ENCODE measurements at places on chromosomes 16 and 17. TPM values are rescaled to one million over a fixed set of nuclear protein-coding genes. Genes with fewer than 3 reads are reported as not detected.

DNA sequence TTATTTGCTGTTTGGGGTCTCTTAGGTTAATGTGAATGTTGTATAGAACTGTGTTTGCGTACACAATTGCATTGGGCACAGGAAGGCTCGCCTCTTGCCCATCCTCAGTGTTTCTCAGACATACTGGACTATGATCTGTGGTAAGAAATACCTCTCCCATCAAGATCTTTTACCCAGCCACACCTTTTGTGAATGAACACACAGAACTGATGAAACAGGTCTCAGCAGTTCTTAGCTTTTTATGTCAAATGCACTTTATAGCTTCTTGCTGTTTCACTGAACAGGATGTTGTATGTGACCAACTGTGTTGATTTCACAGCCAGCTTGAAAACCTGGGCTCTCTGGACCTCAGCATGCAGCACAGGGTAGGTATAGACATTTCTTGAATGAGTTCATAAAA is 31.5 kb downstream of the HAPSTR1 start:
- DNase-seq, result peak; percentile 2

DNA sequence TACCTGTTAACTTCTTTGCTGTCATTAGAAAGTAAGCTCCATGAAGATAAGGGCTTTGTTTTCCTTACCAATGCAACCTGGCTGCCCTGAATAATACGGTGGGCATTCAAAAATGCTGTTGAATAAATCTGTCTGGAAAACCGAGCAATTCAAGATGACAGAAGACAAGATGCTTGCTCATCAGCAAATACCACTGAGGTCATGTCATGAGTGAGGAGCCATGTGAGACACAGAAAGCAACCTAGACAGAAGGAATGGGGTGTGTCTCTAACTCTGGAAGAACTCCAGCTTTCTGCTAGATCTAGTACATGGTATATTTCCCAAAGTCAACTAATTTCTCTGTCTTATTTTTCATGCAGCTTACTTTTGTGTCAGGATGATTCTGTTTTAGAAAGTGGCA is 64.2 kb downstream of the STH start:
- DNase-seq, result no peak

DNA sequence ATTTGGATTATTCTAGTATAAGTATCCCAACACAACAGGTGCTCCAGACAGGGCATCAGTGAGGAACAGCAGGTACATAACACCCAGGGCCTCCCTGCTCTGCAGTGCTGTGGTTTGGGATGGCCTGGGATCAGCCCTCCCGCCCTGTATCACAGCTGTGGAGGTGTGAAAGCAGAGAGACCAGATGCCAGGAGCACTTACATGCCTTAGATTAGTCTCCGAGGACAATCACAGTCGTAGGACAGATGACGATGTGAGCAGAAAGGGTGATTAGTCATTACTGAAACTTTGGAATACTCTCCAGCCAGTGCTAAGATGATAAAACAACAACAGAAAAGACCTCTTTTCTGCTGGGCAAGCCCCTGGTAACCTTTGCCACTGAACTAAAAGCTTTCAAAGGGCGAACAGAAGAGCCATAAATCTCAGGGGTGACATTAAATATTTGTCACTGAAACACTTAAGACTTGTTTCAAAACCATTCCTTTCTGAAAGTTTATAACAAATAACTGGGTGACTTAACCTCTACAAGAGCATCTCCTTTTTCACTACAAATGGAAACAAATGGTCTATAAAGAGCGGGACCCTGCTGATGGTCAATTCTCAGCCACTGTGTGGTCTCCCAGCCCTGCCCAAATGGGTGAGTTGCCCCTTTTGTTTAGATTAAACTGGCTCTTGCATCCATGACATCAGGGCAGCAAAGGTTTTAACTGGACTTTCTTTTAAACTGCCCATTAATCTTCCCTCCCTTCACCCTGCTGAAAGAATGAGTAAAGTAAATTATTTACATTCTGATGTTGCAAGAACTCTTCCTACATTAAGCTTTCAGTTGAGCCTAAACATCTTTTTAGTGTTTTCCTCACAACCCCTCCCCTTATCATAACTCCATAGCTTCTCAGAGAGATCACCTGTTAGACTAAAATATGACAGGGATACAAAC is 183.1 kb upstream of the COX10 start:
- DNase-seq, result no peak

GRCh38 chr16:85466304-85466700 is 146.8 kb upstream of the GSE1 start:
- no peak for DNase-seq

GRCh38 chr17:36482611-36483504 is 3.6 kb upstream of the ZNHIT3 start:
- peak; percentile 93 for DNase-seq

DNA sequence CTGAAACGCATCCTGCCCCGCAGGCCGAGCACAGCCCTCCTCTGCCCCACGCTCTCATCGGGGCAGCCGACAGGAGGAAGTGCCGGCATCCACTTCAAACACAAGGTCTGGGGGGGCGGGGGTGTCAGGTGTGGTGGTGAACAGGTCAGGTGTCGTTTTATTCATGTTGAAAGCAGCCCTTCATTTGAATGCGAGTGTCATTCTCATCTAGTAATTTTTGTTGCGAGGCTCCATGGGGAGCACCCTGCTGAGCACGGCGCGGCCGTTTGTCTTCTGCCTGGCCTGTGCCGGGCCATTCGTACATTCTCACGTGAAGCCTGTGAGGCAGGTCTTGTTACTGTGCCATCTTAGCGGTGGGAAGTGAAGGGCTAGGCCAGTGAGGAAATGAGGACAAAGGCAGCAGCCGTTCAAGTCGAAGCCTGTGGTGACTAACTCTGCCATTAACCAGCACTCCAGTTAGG is 1.9 kb downstream of the ACSF3 start:
- DNase-seq, result no peak

Gene PDIA2
- 0.81 TPM for total RNA-seq

Gene SEPHS2
- 25.0 TPM for total RNA-seq

Gene MSRB1
- total RNA-seq, result 18.1 TPM

- DNase-seq, result no peak
Measured at GRCh38 chr17:34885076-34885475, 76.2 kb downstream of the CCT6B start.

DNA sequence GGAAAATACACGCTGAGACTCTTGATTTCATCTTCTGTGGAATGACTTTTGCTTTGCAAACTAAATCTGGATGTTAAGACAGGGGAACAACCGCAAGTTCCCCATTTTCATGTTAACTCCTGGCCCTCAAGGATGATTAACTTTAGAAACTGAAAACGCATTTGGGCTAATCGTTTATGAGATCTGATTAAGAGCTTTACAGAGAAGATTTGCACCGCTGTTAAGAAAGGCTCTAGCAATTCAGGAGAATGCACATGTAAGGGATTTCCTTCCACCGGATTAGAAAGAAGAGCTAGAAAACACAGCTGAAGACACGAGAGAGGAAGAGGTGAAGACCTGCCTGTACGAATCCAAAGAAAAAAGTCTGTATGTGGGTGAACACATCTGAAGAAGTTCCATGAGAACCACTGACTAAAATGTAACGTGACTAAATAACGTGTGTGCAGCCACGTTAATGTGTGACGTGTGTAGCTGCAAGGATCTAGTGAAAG is 106.4 kb downstream of the YPEL2 start:
- no peak for DNase-seq

DNA sequence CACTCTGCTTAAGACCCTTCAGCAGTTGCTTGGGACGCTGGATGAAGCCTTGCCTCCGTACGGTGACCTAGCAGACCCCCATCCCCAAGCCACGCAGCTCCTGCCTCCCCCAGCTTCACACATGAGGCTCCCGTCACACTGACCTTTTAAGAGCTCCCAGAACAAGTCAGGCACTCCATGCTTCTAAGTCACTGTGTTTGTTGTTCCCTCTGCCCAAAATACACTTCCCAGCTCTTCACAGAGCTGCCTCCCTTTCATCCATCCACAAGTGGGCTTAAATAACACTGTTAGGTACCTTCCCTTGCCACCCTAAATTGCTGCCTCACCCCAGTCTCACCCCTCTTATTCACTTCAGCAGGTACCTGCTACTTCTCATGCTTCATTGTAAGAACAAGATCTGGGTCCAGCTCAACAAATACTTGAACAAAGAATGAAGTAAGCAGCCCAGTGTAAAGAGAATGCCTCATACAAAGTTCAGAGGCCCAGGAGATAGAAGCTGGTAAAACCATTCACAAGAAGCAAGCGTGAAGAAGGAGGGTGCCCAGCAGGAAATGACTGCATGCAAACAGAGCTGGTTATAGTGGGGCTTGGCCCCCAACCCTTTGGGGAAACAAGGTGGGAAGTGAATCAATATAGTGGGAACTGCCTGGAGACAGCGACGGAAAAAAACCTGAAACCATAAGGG is 5.8 kb downstream of the ZC3H7A start:
- DNase-seq, result no peak

DNA sequence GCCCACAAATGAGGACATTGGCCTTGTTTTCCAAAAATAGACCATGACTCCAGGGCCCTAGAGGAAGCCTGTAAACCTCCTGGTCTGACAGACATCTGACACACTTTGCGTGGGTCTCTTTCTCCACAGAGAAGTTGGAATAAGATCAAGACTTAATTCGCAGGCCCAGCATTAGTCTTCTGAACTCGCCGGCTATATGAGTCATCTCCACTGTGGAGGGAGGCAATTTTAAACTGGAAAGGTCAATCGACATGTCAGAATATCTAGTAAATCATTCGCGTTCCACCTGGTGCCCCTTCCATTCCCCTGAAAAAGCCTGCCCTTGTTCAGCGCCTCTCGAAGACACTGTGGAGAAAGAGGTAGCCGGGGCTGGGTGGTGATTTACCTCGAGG is 140.1 kb downstream of the CLEC16A start:
- DNase-seq, result no peak

DNA sequence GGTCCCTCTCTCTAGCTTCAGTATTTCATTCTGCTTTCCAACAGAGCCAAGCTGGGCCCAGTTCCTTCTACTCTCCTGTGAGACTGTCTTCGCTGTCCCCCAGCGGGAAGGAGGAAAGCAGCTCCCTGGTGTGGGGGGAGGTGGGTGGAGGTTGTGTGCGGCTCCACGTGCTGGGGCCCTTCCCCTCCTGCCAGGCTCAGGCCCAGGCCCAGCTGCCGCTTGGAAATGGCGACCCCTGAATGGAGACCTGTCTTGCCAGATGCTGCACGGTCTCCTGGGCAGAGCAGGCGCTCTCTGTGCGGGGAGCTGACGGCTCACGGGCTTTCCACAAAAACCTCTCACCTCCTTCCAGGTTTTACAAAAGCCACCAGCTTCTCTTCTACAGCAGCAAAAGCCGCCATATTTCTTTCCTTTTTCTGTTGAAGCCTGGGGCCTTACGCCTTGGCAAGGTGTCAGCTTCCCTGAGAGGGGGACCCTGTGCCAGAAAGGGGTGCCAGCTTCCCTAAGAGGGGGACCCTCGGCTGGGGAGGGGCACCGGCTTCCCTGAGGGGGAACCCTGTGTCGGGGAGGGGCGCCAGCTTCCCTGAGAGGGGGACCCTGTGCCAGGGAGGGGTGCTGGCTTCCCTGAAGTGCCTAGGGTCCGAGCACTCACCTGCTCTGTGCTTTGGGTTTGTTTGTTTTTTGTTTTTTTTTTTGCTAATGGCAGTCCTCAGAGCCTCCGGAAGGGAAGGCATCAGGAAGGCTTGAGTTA is 47.5 kb downstream of the ZNF778 start:
- DNase-seq, result no peak

GRCh38 chr17:38897176-38897575 is 27.3 kb downstream of the LASP1 start:
- DNase-seq, result peak; percentile 89

DNA sequence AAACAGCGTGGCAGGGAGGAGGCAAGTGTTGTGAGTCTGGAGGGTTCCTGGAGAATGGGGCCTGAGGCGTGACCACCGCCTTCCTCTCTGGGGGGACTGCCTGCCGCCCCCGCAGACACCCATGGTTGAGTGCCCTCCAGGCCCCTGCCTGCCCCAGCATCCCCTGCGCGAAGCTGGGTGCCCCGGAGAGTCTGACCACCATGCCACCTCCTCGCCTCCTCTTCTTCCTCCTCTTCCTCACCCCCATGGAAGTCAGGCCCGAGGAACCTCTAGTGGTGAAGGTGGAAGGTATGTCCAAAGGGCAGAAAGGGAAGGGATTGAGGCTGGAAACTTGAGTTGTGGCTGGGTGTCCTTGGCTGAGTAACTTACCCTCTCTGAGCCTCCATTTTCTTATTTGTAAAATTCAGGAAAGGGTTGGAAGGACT is at the start of gene CD19:
CD19 (plus strand) TSS at position 171 of the 425 bp plus-strand sequence; CDS start at position 201, 30 bp downstream.
- DNase-seq, result no peak

DNA sequence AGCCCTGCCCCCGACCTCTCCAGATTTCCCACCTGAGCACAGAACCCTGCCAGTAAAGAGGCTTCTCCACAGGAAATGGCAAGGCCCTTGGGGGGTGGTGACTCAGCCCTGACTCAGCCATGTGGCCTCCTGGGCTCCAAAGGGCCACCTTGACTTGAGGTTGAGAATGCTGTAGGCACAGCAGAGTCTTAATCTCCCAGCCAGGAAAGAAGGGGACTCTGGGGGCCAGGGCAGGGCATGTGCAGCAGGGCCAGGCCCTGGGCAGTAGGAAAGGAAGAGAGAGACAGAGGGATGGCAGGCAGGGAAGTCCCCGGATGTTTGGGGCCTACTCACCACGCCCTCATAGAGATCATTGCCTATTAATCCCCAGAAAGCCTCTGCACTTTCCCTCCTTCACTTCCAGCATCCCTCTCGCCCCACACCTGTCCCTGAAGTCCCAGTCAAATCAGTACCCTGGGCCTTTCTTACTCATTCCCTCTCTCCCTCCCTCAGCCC is 4.8 kb upstream of the ITGA3 start:
- DNase-seq, result no peak

DNA sequence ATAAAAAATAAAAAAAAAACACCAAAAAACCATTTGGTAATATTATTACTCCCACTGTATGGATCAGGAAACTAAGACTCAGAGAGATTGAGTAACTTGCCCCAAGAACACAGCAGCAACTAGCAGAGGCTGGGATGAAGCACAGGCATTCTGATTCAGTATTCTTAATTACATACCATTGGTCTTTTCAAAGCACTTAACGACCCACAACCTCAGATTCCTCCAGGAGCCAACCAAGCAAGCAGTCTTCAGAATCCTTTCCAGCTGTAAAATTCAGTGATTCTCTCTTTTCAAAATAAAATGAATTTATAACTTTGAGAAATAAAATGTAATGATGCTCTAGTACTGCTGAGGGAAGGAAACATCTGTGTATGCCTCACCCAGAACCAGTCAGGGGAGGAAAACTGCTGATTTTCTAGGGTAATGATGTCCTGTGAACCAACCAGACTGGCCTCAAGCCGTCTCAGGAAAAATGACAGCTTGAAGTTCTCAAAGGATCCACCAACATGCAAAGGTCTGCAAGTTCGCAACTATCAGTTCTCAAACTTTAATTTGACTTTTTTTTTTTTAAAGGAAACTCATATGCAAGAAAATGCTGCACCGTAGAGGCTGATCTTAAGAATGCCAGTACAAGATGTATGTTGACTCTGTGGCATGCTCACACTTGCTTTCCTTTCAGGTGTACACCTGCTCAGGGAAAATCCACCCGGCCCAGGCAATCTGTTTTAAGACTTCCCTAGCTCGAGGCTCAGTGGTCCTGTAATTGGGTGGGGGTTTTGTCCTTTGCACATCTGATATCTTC is 9.0 kb downstream of the CUEDC1 start:
- no peak for DNase-seq

Measured in sigmoid colon (tissue), 7 donors.